ENCODE measurements at places on chromosomes 6 and 20. TPM values are rescaled to one million over a fixed set of nuclear protein-coding genes. Genes with fewer than 3 reads are reported as not detected.

GRCh38 chr6:25270559-25270958, 8.6 kb upstream of the CARMIL1 start:
- no peak for DNase-seq

GRCh38 chr6:147095316-147095715, 108.9 kb upstream of the STXBP5 start:
- no peak for DNase-seq

GRCh38 chr6:87074101-87074621, 20.7 kb downstream of the CGA start:
- DNase-seq, result no peak

L3MBTL3 gene
- 6.4 TPM for total RNA-seq

DNA sequence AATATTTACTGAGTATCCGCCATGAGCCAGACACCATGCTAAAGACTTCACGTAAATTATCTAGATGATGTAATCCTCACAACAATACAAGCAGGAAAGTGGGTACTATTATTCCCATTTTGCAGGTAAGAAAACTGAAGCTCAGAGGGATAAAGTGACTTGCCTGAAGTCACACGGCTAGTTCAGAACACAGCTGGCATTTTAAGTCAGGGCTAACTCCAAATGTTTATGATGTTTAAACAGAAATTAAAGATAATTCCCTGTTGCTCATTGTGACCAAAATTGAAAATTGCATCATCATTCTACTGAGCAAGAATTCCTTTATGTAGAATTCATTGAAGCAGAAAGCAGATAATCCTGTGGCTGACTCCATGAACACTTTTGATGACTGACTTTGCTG, 71.3 kb upstream of the STXBP5 start:
- DNase-seq, result no peak

DNA sequence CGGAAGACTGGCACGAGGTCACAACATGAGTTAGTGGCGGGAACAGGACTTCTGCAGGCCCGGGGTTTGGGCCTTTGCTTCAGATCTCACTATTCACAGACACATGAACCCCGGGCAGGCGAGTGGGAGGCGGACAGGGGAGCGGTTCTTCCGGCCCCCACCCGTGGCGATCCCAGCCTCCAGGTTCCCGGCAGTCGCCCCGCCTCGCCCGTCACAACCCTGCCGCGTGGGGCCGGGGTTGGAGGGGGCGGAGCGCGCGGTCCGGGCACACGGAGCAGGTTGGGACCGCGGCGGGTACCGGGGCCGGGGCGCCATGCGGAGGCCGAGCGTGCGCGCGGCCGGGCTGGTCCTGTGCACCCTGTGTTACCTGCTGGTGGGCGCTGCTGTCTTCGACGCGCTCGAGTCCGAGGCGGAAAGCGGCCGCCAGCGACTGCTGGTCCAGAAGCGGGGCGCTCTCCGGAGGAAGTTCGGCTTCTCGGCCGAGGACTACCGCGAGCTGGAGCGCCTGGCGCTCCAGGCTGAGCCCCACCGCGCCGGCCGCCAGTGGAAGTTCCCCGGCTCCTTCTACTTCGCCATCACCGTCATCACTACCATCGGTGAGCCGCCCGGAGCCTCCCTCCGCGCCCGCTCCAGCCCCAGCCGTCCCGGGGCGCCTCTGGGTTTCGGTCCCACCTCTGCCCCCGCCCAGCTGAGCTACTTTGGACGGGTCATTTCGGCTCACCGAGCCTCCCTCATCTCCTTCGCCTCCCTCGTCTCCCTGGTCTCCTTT, at the start of gene KCNK15:
Gene KCNK15 (plus strand): TSS at position 268 of the 769 bp plus-strand sequence. CDS start 46 bp downstream, at position 314.
- peak; percentile 88 for DNase-seq
